ENCODE measurements at places on chromosomes 12 and 14.

DNA sequence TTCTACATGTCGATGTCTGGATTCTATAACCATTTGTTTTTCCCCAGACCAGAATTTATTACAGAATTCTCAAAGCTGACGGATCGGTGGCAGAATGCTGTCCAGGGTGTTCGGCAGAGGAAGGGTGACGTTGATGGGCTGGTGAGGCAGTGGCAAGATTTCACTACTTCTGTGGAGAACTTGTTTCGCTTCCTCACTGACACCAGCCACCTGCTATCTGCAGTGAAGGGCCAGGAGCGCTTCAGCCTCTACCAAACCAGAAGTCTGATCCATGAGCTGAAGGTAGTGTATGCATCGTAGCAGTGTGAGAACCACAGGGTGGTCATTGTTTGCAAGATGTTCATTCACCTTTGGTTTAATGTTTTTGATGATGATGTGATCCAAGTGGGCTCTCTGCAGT, 124.0 kb downstream of the ESR2 start:
- no peak for DNase-seq

- DNase-seq, result no peak
Measured at GRCh38 chr12:88723219-88723618, 142.9 kb upstream of the KITLG start.

DNA sequence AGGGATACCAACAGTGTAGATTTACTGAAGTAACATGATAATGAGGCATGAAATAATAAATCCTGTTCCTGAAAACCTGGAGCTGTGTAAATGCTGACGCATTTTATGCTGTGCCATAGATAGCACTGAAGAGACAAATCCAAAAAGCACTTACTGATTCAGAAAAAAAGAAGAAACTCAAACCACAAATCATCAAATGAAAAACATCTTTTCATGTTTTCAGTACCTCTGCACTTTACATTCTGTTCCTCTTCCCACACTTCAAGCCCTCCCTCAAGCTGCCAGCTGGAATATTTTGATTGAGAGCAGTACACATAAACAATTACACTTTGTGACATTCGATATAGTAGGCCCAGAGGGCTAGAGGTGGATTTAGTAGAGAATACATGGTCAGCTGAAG, 362.3 kb downstream of the NAV3 start:
- DNase-seq, result no peak

DNA sequence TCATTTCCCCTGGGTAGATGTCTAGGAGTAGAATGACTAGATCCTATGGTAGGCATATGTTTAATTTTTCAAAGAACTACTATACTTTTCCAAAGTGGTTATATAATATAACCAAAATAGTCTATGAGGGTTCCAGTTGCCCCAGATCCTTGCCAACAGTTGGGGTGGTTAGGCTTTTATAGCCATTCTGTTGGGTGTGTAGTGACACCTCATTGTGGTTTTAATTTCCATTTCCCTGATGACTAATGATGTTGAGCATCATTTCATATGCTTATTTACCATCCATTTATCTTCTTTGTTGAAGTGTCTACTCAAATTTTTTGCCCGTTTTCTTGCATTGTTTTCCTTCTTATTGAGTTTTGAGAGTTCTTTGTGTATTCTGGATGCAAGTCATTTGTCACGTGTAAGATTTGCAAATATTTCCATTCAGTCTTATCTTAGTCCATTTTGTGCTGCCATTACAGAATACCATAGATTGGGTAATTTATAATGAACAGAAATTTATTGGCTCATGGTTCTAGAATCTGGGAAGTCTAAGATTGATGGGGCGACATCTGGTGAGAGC, 4.7 kb downstream of the SYNE2 start:
- DNase-seq, result peak; percentile 48

- no peak for DNase-seq
Measured at GRCh38 chr14:103868242-103868897, 21.0 kb upstream of the PPP1R13B start.

DNA sequence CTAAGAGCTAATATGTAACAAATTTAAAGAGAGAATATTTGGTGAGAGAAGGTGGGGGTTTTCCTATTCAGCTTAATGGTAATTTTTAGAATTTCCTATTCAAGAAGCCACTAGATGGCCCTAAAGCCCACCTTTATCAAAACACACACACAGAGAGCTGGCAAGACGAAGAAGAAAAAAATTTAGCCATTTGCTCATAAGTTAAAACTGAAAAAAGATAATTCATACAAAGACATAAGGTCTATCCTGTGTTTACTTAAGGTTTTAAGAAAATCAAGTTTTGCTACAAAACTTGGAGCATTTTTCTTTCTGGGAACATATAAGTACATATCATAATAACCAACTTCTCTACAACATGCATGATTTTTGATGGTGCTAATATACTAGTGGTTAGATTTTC, 46.8 kb upstream of the PCED1B start:
- peak; percentile 72 for DNase-seq

- peak; percentile 6 for DNase-seq
Measured at GRCh38 chr12:68240975-68241374, 12.4 kb downstream of the IL22 start.

- no peak for DNase-seq
Measured at GRCh38 chr12:115320451-115320850, 636.5 kb upstream of the TBX3 start.

DNA sequence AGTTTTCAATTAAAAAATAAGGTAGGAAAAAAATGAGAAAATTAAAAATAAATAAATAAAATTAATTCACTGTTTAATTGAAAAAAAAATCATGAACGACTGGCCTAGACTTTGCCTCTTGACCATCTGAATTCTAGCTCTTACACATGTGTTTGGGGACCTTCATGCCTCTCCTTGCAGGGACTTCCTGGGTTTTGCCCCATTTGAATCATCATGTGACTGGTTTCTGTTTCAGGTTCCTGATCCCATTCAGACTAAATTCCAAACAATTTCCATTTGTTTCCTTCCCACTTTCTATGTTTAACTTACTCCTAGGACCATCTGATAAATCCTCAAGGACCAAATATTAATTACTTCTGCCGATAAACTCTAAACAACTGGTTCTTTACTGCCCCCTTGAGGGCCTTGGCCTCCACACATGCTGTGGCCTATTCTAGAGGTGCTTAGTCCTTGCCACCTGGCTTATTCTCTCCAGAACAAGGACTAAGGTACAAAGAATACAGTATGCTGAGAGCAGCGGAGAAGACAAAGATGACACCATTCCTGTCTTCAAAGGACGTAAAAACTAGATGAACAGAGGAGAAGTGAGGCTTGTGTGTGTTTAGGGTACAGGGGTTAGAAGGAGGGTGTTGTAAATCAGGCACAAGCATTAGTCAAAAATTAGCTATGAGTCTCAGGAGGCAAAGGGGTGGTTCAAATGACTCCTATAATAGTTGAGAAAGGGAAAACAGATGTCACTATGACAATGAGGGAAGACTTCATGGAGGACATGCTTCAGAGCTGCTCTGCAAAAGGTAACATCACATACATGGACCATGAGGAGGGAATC, 125.8 kb upstream of the AVPR1A start:
- DNase-seq, result peak; percentile 60

GRCh38 chr12:85281636-85282312, 1.8 kb downstream of the ALX1 start:
- DNase-seq, result no peak

DNA sequence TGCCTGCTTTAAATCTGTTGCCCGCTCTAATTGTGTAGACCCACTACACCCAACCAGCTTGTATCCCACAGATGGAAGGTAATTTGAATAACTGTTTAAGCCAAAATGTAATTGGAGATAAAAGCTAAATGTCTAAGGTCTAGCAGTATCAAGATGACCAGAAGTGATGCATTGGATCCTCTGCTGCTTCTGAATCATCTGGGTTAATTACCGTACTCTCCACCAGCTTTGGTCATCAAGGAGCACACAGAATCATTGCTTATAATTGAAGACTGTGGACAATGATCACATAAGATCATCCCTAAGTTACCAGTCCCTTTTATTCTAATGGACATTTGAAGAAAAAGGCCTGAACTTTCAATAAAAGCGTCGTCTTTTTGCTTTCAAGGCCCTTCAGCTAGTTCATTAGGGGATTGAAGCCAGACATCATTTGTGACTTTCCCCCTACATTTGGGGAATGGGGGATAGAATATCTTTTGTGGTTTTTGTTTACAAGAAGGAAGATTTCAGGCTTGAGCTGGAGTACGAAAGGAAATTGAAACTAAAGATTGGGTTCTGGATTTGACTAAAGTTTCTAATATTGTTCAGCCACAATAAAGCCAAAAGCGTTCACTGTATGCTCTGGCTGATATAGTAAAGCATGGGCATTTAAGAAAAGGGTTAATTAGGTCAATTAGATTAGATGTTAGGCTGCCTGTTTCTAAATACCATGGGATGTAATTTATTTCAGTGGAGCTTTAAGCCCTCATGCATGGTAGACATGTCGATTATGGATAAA, 123.2 kb downstream of the CHST11 start:
- no peak for DNase-seq

- peak; percentile 79 for DNase-seq
Measured at GRCh38 chr12:79618848-79619404, 71.8 kb downstream of the PAWR start.

- no peak for DNase-seq
Measured at GRCh38 chr14:20755037-20755436, 9.3 kb downstream of the EDDM3A start.

- no peak for DNase-seq
Measured at GRCh38 chr14:38012056-38012455, 195.6 kb upstream of the SSTR1 start.

- DNase-seq, result peak; percentile 87
Measured at GRCh38 chr12:98635657-98636323, 8.8 kb downstream of the IKBIP start.

Data from kidney tubule cell (primary cell).